ENCODE measurements at places on chromosomes 11 and 22.

DNA sequence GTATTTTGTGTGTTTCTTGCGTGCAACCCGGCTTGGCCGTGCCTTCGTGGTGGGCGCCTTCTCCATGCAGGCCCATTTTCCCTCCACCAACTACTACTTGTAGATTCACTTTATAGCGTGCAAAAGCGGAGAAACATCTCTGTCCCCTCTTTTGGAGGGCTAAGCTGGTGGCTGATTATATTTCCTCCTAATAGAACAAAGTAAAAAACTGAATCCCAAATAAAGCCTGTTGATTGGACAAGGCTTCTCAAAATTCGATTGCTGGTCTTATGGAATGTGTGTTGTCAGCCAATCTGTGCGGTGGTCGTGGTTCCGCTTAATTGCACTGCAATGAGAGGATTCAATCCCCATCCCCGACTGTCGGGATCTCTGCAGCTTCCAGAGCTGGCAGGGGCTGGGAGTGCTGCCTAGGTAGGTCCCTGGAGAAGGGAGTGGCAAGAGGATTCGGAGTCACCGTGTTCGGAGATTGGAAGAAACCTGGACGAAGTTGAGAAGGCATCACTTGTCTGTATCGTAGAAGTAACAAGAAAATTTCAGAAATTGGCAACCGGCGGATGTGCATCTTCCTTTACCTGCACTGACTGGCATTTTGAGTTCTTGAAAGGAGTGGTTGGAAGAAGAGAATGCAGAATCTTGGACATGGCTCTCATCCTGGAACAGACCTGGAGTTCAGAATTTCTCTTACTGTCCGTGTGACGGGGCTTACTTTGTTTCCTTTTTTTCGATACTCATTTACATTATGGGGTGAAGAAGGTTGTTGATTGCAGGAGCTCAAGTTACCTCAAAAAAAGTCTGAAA is 1.1 kb downstream of the HMGXB4 start:
- DNase-seq: peak; percentile 38

GRCh38 chr11:80349997-80350396 is 909.2 kb upstream of the TENM4 start:
- DNase-seq: no peak

- DNase-seq: peak; percentile 78
These were observed 41.8 kb downstream of the LIF start for GRCh38 chr22:30204742-30205111.

- no peak for DNase-seq
These were observed 1055.7 kb downstream of the JRKL start for GRCh38 chr11:97445561-97445960.

DNA sequence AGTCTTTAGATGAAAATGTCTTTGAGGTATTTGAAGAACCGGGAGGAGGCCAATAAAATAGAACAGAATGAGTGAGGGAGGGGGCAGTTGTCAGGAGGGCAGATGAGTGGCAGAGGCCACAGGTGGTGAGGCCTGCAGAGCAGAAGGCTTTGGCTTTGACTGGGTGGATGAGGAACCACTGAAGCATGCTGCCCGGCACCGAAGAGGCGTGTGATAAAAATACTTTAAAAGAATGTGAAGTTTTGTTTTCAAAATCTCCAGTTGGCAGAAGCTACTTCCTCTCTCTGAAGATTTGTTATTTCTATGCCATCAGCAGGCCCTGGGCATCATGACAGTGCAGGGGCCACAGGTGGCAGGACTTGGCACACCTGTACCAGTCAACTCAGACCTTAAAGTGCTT is 6.3 kb downstream of the MS4A12 start:
- peak; percentile 35 for DNase-seq

DNA sequence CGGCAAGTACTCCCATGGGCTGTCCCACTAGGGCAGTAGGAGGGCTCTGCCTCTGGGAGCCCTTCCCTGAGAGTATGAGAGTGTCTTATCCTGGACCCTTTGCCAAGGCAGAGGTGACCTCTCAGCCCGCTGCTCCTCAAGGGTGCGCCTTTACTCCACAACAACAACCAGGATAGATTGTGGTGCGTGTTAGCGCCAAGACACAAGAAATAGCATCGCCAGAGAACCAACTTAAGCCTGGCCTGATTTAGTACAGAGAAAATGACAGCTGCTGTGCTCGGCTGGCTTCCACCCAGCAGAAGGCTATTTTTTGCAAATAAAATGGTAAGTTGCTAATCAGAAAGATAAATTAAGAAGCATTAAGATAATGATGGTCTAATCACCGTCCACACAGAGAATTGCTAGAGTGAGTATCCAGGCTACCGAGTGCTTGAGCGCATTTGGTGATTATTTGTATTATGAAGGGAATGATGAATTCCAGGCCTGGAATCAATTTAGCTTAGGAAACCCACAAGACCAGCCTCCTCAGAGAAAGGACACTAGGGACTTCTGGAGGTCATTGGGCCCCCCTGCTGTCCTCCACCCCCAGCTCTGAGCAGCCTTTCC is 119.8 kb downstream of the PKNOX2 start:
- no peak for DNase-seq

Measured in EL (cell line).